ENCODE measurements at places on chromosomes 7 and 10.

GRCh38 chr7:117728890-117729624 lies 144.2 kb downstream of the CTTNBP2 start:
- DNase-seq: no peak

- DNase-seq: no peak
Measured at GRCh38 chr7:116872026-116872425, 9.6 kb downstream of the CAPZA2 start.

- DNase-seq: no peak
Measured at GRCh38 chr7:106964466-106964865, 80.0 kb upstream of the PRKAR2B start.

DNA sequence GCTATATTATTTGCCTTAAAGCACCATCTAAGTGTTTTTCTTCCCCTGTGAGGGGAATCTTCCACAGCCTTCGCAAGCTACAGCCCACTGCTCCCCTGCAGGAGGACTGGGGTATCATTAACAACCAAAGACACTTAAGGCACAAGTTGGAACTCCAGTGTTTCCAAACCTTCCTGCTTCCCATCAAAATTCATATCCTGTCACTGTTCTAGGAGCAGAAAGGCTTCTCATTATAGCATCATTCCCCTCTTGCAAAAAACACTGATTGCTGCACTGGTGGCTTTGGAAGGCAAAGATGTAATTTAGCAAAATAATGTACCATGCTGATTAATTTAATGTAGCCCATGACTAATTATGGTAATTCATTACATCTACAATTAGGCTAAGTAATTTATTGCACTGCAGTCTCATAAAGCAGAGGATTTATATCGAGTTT lies 207.2 kb downstream of the SKAP2 start:
- no peak for DNase-seq

- no peak for DNase-seq
Measured at GRCh38 chr10:20274571-20274970, 458.3 kb downstream of the PLXDC2 start.

- no peak for DNase-seq
Measured at GRCh38 chr10:1952126-1953095, 215.1 kb upstream of the ADARB2 start.

DNA sequence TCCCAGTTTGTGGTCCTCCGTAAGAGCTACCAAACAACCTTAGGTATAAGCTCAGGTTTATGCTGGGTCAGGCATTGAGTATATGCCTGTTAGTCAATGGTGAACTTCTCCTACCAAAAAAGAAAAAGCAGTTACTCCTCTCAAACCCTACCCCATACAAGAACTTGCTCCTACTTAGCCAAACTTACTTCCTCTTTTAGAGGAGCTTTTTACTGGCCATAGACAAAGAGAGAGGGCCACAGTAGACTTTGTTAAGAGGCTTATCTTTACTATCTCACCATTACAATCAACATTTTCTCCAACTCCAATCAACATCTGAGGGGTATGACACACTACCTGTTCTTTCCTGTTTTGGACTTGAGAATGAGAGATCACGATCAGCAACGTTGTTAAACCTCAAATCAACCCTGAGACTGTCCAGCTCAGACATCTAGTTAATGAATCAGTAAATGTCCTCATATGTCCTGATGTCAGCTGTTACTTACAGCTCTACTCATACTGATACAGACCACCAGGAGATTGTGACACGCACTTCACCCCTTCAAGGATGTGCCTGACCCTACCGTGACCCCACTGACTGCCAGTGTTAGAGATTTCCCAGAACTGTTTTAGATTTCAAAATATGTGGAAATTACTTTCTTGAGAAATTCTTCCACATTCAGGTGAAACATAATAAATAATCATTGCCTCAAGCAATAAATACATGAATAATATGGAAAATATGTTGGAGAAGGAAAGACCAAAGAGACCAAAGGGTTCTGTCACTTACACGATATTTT lies 18.4 kb upstream of the CCDC71L start:
- DNase-seq: no peak

- DNase-seq: no peak
Measured at GRCh38 chr10:23070913-23071218, 24.5 kb upstream of the MSRB2 start.

All from NCI-H524 treated with DMSO at 0.1 percent for 48 hours (cell line).